ENCODE measurements at places on chromosomes 16 and 17.

GRCh38 chr17:81867170-81867990, 3.8 kb downstream of the ARHGDIA start:
- DNase-seq: no peak

- no peak for DNase-seq
Observed at GRCh38 chr16:23651943-23652468, 10.7 kb downstream of the DCTN5 start.

- DNase-seq: no peak
Observed at GRCh38 chr16:80273635-80274538, 266.9 kb upstream of the DYNLRB2 start.

- DNase-seq: no peak
Observed at GRCh38 chr17:21164620-21165019, 37.9 kb downstream of the DHRS7B start.

GRCh38 chr17:7441266-7441665, 2.0 kb downstream of the FGF11 start:
- DNase-seq: no peak

DNA sequence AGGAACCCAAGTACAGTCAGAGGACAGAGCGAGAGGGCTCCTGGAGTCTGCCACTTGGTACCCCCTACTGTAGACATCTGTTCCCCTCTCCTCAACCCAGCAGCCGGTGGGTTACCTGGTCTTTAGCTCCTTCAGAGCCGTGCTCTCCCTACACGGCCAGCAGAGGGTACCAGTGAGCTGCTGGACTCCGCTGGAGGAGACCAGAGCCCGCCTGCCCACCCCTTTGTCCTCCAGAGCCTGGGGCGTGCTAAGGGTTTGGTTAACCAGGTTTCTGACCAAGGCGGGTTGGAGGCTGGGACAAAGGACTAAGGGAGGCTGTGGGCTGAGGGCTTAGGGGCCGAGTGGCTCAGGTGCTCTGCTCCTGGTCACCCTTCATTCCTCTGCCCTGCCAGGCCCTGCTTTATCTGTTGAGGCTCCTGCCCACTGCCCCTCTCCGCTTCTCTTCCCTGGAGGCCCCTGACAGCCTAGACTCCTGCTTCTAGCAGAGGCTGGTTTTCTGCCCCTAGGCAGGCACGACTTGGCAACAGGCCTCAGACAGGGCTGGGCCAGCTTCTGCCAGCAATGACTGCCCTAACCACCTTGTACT, 2.7 kb upstream of the HSD11B2 start:
- peak; percentile 33 for DNase-seq

DNA sequence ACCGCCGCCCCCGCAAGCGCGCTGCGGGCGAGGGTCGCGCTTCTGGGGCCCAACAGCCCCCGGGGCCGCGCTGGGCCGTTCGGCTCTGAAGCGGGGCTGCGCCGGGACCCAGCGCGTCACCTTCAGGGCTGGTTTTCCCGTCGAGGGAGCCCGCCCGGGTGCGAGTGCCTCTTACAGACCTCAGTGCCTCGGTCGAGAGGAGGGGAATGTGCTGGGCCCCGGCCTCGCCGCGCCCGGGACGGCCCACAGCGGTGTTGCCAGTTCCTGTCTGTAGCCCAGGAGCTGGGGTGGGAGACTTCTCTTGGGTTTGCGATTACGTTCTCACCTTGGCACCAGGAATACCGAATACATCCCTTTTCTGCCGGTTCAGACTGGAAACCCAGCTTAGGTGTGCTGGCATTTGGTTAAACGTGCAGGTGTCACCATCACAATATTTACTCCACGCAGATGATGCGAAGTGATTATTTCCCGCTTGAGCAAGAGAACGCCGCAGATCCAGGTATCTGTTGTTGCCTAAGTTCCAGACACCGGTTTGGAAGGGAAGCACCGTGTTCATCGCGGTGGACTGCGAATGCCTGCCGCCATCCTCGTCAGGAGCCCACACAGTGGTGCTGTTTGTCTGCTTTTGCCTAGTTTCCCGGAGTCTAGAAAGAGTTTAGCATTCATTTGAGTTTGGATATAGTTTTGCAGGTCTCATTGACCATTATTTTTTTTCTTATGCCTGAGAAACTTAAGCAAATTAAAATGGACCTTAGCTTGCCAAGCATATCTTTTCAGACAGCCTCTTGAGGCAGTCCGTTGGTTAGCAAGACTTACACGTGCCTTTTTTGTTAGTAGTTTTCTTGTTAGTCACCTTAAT, 914 bp downstream of the MAP1LC3B start:
- DNase-seq: no peak
